ENCODE measurements at places on chromosomes 6 and 20. TPM values are rescaled to one million over a fixed set of nuclear protein-coding genes. Genes with fewer than 3 reads are reported as not detected.

GRCh38 chr6:108884211-108885059, 36.2 kb downstream of the ARMC2 start:
- DNase-seq, result no peak

DNA sequence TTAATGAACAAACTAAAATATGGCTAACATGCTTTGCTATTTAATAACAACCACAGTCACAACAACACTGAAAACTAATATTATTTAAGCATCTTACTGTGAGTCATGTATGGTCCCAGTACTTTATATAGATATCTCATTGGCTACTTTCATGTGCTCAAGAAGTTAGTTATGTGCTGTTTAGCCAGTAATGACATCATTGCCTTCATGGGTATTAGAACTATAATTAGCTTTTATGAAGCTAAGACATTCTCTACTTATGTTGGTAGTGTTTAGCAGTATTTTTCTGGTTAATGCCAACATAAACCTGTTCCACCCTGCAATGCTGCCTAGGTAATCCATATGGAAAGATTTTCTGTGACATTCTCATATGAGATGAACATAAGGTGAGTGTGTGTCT, 56.1 kb downstream of the ADGRG6 start:
- DNase-seq, result no peak

GRCh38 chr20:57381596-57382503, 9.3 kb upstream of the RBM38 start:
- peak; percentile 86 for DNase-seq

GRCh38 chr6:10939840-10940239, 53.0 kb downstream of the SYCP2L start:
- no peak for DNase-seq

GRCh38 chr6:134550604-134551003, 232.7 kb upstream of the SGK1 start:
- DNase-seq, result no peak

Gene MLIP
- total RNA-seq, result not detected

Gene FOXF2
- not detected for total RNA-seq

Gene ZNF334
- 0.19 TPM for total RNA-seq

All from CD4-positive, alpha-beta T cell (primary cell).